ENCODE measurements at places on chromosomes 2 and 18.

DNA sequence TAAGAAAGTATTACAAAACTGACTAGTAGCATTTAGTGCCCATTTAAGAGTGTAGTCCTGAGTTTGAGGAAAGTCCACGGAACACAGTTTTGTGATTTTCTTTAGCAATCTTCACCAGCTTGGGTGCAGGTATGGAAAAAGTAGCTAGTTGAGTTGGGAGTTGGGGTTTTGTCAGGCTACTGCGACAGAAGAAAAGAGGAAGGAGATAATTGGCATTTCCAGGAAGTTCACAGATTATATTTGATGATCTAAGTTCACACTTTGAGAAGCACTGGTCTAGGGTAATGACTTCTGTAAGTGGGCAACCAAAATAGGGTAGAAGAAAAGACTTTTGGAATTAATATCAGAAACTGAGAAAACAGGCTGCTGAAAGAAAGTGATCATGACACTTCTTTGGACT is 52.1 kb downstream of the VIL1 start:
- DNase-seq = no peak

GRCh38 chr2:128455721-128456050 is 137.0 kb upstream of the HS6ST1 start:
- DNase-seq = no peak

GRCh38 chr2:84424152-84424551 is 34.9 kb downstream of the SUCLG1 start:
- no peak for DNase-seq

GRCh38 chr2:188937228-188938220 is 36.6 kb upstream of the COL3A1 start:
- no peak for DNase-seq

GRCh38 chr2:210169516-210170195 is 1.6 kb downstream of the KANSL1L start:
- no peak for DNase-seq

DNA sequence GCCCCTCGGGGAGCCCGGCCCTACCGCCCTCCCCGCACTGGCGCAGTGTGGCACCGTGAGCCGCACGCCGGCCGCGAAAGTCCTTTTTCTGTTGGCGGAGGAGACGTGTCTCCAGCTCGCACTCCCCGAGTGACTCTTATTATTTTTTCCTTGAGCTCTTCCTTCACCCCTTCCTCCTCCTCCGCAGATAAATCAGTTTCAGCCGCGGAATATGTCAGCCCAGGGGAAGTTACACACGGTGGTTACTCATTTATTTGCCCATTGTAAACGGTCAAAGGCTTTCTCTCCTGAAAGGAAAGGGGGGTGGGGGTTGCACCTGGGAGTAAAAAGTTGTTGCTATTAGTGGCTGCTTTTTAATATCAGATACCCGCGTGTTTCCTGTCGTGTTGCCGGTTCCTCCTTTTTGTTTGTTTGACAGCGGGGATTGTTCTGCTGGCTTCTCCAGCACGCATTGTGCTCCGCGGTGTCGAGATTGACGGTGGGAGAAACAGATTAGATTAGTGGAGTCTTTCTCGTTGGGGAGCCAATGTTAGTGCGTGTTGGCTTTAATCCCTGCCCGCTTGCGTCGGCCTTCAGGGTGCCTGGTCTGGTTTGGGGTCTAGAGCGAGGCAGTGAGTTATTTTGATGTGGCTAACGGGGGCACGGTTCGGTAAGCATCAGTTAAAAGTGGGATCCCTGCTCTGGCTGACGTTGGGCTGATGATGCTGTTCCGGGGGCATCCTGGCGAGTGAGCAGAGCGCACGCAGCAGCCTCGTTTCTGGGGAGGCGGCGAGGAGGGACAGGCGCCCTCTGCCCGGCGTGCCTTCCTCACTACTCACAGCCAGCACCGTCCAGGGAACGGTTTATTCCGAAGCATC is 1.6 kb downstream of the CRIM1 start:
- no peak for DNase-seq

DNA sequence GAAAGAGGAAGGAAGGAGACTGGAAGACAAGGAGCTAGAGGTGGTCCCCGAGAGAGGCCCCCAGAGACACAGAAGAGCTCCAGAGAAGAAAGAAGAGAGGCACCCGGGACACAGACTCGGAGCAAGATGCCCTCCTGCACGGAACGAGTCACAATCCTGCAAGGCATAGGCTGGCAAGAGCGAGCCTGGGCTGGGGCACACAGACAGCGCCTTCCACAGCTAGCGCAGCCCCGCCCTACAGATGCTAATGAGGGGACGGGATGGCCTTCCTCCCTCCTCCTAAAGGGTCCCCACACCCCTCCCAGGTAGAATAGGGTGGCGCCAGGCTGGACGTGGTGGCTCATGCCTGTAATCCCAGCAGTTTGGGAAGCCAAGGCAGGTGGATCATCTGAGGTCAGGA is 19.8 kb upstream of the GPR17 start:
- DNase-seq = no peak

DNA sequence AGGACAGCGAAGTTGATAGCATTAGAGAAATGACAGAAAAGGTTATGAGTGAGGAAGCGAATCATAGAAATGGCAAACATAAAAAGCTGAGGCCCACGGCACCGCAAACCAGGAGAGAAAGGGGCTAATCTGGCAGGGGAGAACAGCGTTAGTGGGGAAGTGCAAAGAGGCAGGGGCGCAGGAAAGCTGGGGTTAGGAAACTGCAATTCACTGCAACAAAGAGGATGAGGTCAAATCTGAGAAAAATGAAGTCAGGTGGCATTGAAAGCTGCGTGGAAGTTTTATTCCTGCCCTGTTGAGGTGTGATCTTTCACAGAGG is 653 bp upstream of the ABI2 start:
- no peak for DNase-seq

- DNase-seq = no peak
Observed at GRCh38 chr2:80351231-80351630, 46.7 kb upstream of the LRRTM1 start.

- DNase-seq = no peak
Observed at GRCh38 chr2:125240870-125241269, 1215.8 kb downstream of the CNTNAP5 start.

DNA sequence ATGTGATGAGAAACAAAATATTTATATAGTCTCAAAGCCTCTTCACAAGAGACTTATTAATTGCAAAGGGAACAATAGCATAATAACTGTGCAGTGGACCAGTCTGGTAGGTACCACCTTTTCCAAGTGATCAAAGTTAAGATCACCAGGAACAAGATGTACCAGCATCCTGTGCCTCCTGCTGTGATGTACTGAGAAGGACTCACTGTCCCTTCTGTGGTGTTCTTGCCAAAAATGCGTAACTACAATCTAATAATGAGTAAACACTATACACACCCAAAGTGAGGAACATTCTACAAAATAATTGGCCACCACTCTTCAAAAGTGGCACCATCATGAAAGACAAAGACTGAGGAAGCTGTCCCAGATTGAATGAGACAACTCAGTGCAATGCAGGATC is 14.5 kb downstream of the GNLY start:
- DNase-seq = no peak

- DNase-seq = no peak
Observed at GRCh38 chr2:80168801-80169200, 135.8 kb downstream of the LRRTM1 start.

- no peak for DNase-seq
Observed at GRCh38 chr2:96535331-96535730, 1.2 kb upstream of the ARID5A start.

- DNase-seq = no peak
Observed at GRCh38 chr18:48840491-48840877, 110.3 kb downstream of the SMAD7 start.

GRCh38 chr2:75361486-75361885 is 162.2 kb upstream of the TACR1 start:
- no peak for DNase-seq

GRCh38 chr2:42137125-42137841 is 31.9 kb upstream of the EML4 start:
- no peak for DNase-seq

GRCh38 chr2:64607381-64608304 is 46.1 kb downstream of the SERTAD2 start:
- DNase-seq = no peak

DNA sequence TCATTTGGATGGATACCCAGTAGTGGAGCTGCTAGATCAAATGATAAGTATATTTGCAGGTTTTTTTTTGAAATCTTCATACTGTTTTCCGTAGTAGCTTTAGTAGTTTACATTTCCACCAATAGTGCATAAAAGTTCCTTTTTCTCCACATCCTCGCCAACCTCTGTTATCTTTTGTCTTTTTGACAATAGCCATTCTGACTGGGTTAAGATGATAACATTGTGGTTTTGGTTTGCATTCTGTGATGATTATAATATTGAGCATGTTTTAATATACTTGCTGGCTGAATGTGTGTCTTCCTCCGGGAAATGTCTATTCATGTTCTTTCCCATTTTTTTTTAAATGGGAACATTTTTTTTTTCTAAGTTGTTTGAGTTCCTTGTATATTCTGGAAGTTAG is 260.0 kb downstream of the GULP1 start:
- DNase-seq = no peak

DNA sequence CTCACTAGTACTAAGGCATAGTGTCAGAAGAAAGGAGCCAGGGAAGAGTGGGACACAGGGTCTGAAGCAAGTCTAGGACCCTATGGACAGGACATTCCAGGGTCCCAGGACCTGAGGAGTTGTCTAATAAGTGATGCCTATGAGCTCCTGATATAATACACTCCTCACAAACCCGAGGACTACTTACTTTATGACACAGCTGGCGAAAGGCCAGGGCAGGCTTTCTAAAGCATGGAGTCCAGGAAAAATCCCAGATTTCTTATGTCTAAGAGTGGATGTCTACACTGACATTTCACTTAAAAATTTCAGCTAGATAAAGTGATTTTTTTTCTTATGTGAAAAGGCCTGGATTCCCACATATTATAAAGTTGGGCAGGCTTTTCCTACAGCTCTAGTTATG is 502.2 kb upstream of the SETBP1 start:
- DNase-seq = no peak

GRCh38 chr2:68516051-68516955 is 48.9 kb downstream of the APLF start:
- no peak for DNase-seq

DNA sequence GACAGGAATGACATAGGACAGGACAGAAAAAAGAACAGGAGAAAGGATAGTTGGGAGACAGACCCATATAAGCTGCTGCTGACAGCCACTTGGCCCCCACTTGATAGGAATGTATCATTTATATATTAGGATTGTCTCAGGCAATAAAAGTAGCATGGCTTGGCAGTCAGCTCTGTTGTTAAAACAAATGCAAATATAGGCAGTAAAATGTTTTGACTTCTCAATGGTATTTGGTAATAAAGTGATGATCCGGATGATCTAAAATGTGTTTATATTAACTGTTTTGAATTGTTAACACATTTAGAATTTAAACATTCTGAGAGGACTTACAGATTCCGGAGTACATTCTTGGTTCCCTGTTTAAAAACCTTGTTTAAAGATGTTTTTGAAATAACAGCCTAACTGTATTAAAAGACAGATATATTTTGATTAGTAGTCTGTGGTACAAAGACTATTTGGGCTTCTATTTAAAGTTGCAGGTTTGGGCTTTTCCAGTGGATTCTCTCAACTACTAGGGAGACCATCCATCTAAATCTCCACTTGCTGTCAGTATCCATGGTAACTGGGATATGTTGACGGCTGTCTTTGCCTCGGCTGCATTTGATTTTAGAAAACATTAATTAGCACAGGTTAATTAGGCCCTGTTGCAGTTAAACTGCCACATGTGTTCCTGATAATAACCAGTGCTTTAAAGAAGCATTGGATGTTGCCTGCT is 147.6 kb downstream of the ESCO1 start:
- DNase-seq = no peak

DNA sequence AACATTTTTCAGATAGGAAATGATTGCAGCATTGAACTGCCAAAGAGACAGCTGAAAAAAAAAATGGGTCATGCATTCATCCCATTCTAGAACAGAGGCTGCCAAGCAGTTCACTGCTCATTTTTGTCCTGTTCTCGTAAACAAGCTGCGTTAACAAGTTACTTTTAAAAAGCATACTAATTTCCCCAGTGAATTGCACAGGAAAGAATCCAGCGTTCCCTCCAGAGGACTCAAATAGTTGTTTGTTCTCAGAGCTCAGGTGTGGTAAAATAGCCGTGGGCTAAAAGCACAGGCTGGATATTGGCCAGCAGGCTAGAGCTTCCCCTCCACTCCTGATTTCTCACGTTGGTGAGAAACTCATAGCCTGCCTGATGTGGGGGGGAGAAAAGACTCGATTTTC is 76.1 kb upstream of the AQP4 start:
- DNase-seq = no peak

- DNase-seq = no peak
Observed at GRCh38 chr2:53964987-53965687, 5.7 kb downstream of the PSME4 start.

DNA sequence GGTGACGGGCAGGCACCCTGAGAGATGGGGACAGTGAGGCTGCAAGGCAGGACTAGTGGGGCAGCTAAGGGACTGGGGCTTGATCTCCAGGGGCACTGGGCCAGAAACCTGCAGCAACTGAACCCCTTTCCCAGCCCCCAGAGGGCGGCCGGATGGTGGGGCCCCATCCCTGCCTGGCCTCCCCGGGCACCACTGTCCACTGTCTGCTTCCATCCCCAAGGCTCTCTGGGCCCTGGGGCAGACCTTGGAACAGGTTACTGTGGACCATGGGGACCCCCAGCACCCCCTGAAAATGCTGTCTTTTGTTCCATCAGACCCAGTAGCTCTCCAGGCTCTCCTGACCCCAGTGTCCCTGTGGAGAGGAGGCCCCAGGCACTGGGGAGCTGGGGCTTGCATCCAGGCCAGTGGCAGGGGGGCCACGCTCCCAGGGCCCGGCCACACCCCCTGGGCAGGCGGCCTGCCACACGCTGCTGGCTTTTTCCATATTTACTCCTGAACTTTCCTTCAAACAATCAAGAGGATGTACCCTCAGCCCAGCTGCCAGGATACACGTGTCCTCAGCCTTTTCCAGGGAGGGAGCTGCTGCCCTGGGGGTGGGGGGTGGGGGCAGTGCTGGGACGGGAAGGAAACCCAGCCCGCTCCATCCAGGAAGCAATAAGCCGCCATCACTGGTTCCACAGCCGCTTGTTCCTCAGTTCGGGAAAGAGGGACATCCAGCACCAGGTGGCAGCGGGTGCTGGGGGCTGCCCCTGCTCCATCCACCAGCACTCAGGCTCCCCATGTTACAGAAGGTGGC is 102.3 kb upstream of the ODC1 start:
- DNase-seq = no peak

DNA sequence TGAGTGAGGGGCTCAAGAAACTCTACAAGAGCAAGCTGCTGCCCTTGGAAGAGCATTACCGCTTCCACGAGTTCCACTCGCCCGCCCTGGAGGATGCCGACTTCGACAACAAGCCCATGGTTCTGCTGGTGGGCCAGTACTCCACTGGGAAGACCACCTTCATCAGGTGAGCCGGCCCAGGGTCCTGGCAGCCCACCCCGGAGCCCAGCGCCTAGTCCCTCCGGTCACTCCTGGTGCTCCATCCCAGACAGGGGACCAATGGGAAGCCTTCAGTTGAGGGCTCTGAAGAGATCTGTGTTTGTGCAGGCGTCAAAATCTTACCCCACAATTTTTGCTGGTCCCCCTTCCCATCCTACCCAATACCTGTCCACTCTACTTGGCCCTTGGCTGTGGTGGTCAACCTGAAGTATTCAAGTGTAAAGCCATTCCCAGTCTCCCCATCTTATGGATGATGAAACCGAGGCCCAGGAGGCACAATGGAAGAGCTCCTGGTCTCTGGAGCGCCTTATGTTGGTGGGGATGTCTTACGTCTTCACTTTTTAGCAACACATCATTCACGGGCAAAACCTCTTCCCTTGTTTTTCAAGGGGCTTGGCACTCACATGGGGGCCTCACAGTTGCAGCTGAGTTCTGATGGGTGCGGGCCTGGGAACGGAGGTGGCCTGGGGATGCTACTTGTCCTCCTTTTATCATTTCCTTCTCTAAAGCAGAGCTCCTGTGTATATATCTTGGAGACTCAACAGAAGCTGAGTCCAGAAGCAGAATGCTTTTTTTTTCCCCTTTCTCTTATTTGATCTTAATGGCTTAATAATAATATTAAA is 941 bp downstream of the EHD3 start:
- no peak for DNase-seq
